ENCODE measurements at places on chromosomes 4 and X.

DNA sequence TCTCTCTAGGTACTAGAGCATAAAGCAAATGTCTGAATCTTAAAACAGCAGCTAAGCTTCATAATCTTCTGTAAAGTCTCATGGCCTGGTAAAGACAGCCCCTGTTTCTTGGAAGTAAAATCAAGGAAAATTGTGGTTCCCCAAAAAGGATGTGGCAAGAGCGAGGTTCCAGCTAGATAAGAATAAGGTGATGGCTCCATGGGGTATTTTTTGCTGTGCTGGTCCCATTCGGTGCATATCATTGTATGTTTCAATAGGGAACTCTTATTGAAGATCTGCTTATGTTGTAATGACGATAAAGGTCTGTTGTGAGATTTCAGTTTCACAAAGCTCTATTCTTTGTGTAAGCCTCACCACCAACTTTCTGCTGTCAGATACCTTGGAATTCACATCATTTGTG, 316.9 kb upstream of the NOCT start:
- no peak for DNase-seq

- no peak for DNase-seq
Observed at GRCh38 chr4:181588733-181589302, 654.4 kb upstream of the TENM3 start.

DNA sequence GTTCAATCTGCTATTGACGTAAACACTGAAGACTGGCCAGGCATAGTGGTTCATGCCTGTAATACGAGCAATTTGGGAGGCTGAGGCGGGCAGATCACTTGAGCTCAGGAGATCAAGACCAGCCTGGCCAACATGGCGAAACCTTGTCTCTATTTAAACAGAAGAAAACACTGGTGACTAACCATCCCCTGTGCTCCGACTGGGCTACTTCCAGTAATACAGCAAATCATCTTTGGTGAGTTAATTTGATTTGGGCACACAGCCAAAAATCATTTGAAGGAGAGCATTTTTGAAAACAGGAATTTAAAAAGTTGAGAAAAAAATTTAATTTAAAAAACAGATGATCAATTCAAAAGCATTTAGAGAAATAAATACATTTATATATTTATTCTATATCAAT, 52.0 kb downstream of the SEC24D start:
- peak; percentile 51 for DNase-seq

DNA sequence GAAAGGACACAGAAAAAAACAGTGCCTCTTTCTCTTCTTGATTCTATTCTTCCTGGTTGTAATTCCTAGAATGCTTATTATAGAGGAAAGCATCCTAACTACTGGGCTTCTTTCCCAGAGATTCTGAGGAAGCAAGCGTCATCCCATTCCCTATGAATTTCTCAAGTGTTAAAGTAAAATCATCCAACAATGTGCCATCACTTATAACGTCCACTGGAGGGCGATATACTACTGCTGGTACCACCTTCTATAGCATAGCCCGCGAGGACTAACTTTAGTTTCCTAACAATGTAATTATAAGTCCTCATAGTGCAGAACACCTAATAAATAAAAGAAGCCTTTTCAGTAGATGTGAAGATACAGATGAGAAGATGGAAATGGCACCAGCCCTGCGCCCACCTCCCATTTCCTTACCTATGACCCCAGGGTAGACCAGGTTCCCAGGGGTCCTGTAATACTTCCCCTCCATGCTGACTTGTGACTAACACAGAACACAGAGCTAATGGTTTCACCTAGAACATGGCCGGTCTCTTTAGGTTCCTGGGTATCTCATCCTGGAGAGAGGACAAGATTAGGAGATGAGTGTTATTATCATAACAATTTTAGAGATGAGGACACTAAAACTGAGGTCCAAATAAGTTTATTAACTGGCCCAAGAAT, 4.2 kb downstream of the CENPVL3 start:
- no peak for DNase-seq

GRCh38 chr4:145843639-145844038, 95.0 kb downstream of the ZNF827 start:
- no peak for DNase-seq

DNA sequence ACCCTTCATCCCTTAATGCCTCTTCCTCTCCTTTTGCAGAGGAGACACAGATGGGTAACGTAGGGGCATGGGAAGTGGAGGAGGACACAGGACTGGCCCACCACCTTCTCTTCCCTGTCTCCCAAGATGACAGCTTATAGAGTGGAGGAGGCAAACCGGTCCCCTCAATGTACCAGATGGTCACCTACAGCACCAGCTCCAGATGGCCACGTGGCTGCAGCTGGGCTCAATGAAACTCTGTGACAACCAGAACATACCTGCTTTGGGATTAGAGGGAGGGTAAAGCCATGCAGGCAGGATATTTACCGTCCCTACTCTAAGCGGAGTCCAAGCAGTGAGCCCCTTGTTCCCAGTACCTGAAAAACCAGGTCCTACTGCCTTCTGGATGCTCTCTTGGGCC, 7.5 kb upstream of the KLHL15 start:
- DNase-seq = no peak

GRCh38 chrX:73581002-73581628, 18.1 kb downstream of the CHIC1 start:
- no peak for DNase-seq

DNA sequence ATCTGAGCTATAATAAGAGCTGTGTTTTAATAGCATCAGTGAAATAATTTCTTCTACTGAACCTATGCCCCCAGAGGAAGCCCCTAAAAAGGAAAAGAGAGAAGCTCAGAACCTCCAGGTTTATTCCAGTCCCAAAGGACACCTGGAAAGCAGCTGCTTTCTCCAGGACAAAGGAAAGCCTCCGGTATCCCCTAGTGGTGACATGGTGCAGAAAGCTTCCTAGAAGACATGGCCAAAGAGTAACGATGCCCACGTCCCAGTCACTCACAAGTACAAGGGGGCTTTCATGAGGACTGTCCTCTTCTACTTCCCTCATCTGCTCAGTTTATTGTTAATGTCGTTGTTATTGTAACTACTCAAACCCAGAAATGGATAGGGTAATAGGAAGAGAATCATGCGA, 343.9 kb downstream of the UNC5C start:
- DNase-seq = no peak

- no peak for DNase-seq
Observed at GRCh38 chr4:15936495-15936894, 2.0 kb downstream of the FGFBP1 start.

DNA sequence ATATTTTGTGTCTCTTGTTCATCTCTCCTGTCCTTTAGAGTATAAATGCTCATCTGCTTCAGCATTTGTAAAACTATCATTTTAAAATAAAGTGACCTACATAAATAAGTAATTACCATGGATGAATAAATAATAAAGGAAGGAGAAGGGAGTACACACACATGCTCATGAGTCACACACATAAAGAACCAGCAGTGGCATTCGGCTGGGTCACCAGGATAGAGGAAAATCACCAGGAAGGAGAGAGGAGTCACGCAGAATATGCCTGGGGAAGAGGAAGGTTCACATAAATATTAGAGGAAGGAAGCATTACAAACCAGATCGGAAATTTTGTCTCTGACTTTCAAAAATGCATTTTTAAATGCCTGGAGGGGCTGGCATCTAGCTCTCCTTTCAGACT, 38.5 kb upstream of the MED14 start:
- no peak for DNase-seq

DNA sequence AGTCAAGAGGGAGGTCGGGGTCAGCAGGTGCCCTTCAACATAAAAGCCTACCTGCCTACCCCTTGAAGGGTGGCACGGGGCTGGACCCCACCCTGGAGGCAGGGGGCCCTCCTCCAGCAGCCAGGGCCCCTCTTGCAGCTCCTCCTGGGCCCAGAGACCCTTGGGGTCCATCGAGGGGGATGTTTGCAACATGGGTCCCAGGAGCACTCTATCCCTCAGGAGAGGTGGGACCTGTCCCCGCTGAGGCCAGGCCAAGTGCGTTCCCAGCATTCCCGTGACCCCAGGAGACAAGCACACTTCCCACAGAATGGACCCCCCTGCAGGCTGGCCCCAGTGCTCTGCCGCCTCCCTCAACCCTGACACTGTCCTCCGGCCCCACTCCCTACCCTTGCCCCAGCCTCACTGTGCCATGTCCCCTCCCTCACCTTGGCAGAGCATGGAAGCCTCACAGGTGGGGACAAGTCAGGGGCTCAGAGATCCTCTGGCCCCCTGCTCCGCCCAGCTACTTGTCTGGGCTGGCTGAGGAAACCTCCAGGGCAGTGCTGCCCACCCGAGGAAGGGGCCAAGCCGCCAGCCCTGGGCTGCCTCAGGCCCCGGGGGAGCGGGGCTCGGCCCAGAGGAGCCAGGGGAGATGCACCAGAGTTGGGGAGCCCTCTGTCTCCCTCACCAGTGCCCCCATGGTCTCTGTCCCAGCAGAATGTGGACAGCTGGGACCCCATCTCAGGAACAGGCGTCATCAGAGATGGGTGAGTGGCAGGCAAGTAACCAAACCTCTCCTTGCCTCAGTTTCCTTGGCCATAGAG, 2.2 kb downstream of the MXD4 start:
- peak; percentile 14 for DNase-seq

DNA sequence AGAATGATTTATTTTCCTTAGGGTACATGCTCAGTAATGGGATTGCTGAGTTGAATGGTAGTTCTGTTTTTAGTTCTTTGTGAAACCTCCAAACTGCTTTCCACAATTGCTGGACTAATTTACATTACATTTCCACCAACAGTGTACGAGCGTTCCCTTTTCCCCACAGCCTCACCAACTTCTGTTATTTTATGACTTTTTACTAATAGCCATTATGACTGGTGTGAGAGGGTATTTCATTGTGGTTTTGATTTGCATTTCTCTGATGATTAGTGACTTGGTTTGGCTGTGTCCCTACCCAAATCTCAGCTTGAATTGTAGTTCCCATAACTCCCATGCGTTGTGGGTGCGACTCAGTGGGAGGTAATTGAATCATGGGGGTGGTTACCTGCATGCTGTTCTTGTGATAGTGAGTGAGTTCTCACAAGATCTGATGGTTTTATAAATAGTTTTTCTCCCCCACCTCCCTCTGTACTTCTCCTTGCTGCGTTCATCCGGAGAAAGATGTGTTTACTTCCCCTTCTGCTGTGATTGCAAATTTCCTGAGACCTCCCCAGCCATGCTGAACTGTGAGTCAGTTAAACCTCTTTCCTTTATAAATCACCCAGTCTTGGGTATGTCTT, 95.1 kb downstream of the GBA3 start:
- DNase-seq = no peak

GRCh38 chr4:167084321-167084720, 150.0 kb downstream of the SPOCK3 start:
- DNase-seq = no peak

DNA sequence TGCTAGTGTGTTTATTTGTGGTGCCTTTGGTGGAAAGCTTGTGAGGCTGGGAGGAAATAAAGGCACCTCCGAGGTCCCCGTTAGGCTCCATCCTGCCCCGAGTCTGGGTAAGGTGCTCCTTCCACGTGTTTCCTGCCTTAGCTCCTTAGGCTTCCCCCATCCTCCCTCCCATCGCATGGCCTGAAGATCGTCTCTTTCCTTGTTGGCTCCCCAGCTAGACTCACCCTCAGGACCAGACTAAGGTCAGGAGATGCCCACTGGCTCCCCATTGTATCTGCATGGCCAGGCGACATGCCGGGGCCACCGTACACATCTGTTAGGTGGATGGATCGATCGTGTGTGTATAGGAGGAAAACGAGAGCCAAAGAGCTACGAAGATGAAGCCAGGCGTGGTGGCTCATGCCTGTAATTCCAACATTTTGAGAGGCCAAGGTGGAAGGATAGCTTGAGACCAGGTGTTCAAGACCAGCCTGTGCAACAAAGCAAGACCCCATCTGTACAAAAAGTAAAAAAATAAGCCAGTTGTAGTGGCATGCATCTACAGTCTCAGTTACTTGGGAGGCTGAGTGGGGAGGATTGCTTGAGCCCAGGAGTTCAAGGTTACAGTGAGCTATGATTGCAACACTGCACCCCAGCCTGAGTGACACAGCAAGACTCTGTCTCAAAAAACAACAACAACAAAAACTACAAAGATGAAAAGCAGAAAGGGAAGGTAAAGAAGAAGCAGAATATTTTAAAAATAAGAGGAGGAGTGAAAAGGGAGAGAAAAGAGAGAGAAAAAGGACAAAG, 53.7 kb downstream of the SEPSECS start:
- DNase-seq = no peak

DNA sequence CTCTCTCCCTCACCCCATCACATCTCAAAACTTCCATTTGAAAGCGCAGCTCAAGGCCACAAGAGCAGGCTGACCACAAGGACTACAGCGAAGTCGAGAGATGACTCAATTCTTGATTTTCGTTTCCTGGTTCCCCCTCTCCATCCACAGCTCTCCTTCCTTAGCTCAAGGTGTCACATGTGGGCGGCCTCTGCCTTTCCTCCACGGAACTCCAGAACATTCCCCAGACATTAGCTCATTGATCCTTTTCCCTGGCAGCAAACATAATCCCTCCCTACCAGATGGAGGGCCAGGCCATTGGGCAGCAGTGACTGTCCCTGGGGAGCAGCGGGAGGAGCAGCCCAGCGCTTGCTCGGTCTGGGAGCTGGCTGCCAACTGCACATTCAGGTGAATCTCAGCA, 56.3 kb downstream of the CCDC149 start:
- peak; percentile 55 for DNase-seq

DNA sequence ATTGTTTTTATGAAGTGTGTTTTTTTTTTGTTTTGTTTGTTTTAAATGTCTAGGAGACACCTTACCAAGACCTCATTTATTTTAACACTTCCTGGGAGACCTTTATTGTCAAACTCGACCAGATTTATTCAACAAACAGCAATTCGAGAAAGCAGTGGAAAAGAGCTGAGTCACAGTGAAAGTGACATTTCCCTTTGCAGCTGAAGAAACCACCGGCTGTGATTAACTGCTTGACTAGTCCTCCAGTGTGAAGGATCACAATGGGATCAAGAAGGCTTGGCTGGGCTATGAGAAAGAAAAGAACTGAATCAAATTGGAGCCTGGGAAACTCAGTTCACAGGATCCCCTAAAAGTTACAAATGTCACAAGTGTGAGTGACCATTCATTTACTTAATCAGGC, 11.9 kb upstream of the ADH7 start:
- no peak for DNase-seq

- no peak for DNase-seq
Observed at GRCh38 chr4:87129681-87130080, 90.7 kb downstream of the KLHL8 start.

GRCh38 chrX:154350429-154351182, 23.8 kb downstream of the FLNA start:
- DNase-seq = no peak

GRCh38 chr4:129748991-129749390, 653.0 kb downstream of the C4orf33 start:
- DNase-seq = no peak

- no peak for DNase-seq
Observed at GRCh38 chrX:129641941-129642340, 12.8 kb downstream of the APLN start.

DNA sequence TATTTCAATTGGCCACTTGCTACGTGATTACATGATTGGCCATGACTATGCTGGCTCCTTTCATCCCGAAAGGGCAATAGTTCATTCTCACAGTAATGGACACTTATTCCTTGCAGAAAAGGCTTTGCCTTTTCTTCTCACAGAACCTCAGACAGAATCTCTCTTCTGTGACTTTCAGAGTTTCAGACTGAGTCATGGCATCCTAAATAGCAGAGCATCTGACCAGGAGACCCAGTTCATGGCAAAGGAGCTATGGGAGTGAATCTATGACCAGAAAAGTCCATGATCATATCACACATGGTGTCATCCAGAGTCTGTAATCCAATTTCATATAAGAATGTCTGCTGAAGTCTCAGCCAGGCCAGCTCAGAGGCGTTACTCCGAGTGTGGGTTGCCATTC, 263.3 kb upstream of the CLNK start:
- DNase-seq = no peak

Data from right cardiac atrium (tissue), 5 donors.